ENCODE measurements at places on chromosomes 1 and 21.

DNA sequence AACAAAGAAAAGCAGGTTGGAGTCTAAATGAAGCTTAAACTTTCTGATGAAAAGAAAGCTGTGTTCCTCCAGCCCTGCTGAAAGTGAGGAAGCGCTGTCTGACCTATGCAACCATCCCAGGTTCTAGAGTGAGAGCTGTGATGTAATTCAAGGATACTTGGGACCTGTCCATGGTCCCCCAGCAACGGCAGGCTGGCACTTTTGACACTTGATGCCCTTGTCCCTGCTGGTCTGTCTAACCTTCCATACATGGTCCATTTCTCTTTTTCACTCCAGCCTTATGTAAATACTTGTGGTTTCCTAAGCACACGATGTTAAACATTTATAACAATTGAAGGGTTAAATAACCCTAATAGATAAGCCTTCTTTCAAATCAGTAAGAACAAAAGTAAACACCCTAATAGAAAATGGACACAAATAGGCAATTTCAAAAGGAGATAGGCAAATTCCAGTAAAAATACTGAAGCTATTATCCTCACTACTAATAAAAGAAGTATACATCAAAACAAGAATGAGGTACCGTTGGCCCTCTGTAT lies 17.7 kb upstream of the KDM4A start:
- DNase-seq = no peak

DNA sequence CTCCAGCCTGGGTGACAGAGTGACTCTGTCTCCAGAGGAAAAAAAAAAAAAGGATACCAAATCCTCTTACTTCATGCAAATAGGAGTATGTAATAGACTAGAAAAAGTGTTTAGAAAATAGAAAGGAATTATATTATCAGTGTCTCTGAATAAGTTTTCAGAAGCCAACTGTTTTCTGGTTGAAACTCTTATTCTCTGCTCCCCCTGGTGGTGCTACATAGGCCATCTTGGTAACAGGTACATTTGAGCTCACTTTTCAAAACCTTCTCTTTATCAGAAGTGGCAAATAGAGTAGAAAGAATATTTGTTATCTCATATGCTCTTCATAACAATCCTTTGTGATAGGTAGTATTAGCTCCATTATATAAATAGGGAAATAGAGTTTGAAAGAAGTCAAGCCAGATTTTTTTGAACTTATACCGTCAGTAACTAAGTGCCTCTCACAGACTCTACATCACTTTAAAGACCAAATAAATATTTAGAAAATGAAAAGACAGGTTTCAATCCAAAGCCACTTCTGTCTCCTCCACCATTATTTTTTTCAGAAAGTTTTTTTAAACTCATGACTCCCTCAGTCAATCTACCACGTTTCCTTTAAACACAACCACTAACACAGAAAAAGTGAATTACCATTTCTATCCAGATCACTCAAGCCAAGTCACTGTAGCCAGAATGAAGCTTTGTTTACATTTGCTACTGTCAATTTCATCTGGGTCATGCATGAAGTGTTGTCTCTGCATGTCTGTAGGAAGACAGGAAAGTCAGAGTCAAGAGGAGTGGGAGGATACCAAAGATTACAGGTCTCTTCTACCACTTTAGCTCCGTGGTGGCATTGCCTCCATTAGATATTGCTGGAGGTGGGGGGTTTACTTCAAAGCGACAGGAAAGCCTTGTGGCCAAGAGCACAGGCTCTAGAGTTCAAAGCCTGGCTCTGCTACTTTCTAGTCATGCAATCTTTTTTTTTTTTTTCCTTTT lies 45.6 kb downstream of the IL23R start:
- peak; percentile 20 for DNase-seq

DNA sequence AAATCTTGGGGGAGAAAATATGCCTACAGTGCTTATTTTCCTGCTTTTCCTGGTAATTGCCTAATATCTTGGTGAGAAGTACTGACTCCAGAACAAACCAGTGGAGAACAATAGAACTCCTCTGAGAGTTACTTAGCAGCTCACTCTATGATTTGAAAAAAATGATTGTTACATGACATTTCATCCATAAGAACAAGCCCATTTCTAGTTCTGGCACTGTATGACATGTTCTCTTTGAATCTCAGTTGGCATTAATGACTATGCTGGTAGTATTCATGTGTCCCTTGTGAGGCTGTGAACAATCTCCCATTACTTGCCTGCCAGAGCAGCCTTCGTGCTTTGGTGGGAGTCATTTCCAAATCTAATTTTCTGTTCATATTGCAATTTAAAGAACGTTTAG lies 58.0 kb downstream of the CLIC4 start:
- no peak for DNase-seq

GRCh38 chr21:40128891-40129290 lies 261.7 kb downstream of the PCP4 start:
- no peak for DNase-seq

DNA sequence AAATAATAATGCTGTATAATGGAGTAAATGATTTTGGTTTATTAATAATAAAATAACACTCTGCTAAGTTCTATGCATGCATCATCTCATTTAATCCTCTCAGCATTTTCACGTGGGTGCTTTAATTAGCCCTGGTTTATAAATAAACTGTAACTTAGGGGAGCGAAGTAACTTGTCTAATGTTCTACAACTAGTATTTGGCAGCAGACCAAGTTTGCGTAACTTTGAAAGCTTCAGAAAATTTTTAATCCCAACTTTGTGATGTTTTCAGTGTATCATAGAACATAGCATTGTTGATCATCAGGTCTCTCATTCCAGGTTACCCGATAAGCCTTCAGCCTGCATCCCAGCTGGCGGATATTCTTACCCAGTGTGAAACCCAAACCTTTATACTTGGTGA lies 322.4 kb upstream of the SGIP1 start:
- no peak for DNase-seq

- DNase-seq = no peak
Measured at GRCh38 chr21:17964199-17964598, 145.0 kb upstream of the C21orf91 start.

DNA sequence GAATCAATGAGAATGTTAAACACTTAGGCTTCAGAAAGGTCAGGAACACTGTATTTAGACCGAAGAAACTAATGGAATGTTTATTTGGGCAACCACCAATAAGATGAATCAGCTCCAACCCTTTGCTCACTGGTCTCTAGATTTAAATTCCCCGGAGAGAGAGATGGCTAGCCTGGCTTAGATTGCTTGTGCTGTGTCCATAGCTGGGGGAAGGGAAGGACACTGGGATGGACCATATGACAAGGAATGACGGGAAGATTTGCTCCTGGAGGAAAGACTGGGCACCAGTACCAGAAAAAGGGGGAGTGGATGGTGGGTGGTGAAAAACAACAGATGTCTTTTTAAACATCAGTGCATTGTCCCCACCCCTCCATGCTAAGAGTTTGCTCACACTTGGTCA lies 426.6 kb downstream of the DUSP10 start:
- no peak for DNase-seq

- DNase-seq = no peak
Measured at GRCh38 chr1:168441745-168442144, 102.1 kb downstream of the XCL2 start.

DNA sequence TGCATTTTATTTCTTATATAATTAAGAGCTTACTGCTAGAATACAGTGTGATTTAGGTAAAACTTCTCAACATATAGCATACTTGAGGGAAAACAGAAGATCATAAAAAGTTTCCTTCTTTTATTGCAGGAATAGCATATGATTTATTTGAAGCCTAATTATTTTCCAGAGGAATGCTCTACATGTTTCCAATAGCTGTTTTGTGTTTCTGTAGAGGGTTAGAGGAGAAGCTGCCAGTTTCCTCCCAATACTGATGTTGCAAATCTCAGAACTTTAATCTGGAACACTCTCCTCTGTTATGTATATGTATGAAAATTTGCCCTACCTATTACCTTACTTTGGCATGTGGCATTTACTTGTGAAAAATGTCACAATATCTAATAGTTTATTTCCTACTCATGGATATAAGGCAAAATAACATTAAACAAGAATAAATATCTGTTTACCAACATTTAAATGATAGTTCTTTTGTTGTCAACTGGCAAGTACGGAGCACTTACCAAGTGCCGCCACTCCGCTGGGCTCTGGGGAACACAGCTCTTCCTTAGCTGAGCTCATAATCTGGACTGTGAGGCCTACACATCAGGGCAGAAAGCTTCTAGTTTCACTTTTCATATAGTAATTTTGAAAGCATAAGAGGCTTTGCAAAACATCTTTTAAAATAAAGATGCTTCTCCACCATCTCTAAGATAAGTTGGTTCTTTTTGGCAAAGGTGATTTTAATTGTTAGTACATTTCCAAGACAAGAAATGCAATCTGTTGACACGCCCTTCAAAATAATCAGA lies 239.8 kb upstream of the C1orf105 start:
- no peak for DNase-seq

DNA sequence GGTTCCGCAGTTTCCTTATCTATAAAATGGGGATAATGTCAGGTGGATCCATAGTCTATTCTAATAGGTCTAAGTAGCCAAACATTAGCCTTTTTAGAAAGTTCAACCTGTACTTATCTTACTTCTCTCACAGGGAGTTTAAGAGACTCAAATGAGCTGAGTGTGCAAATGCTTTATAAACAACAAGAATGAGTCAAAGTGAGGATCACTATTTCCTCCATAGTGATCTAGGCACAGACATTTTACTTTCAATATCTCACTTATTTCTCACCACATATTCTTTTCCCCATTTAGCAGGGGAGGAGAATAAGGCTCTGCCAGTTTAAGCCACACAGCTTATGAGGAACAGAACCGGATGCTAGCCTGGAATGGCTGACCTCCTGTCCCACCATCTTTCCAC lies 92.1 kb upstream of the LMO4 start:
- no peak for DNase-seq

DNA sequence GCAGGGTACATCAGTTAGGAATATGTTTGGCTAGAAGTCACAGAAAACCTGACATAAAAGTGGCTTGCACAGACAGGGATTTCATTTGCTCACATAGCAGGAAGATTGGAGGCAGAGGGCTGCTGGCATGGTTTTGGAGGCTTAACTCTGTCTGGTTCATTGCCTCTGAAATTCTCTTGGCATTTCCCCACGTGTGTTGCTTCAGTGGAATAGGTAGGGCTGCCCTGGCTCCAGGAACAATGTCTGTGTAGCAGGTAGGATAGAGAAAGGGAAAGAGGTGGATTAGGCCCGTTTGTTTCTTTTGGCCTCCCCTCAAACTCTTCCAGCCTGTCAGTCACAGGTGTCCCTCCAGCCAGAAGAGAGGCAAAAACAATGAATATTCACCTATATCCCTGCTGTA lies 20.5 kb upstream of the SIPA1L2 start:
- no peak for DNase-seq

GRCh38 chr1:167082511-167083027 lies 7.6 kb downstream of the GPA33 start:
- no peak for DNase-seq

GRCh38 chr1:154622503-154623039 lies 14.6 kb upstream of the ADAR start:
- no peak for DNase-seq

DNA sequence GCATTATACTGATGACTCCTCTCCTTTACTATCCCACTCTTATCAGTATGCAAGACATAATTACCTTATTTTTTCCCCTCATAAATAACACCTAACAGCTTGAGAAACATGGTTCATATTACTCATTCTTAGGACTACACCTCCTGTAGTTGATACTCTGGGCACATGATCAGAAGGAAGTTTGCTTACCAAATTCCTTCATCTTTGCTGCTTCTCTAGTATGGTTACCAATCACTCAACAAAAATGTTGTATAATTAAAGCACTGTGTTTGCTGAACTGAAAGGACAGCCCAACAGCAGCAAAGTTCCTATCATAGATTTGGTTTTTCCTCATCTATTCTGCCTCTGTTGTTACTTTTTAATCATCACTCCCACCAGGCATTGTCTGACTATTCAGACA lies 586.3 kb downstream of the LRRIQ3 start:
- no peak for DNase-seq

- DNase-seq = peak; percentile 39
Measured at GRCh38 chr1:119141020-119141424, 569 bp upstream of the WARS2 start.

- no peak for DNase-seq
Measured at GRCh38 chr1:198102454-198102827, 54.4 kb upstream of the NEK7 start.

DNA sequence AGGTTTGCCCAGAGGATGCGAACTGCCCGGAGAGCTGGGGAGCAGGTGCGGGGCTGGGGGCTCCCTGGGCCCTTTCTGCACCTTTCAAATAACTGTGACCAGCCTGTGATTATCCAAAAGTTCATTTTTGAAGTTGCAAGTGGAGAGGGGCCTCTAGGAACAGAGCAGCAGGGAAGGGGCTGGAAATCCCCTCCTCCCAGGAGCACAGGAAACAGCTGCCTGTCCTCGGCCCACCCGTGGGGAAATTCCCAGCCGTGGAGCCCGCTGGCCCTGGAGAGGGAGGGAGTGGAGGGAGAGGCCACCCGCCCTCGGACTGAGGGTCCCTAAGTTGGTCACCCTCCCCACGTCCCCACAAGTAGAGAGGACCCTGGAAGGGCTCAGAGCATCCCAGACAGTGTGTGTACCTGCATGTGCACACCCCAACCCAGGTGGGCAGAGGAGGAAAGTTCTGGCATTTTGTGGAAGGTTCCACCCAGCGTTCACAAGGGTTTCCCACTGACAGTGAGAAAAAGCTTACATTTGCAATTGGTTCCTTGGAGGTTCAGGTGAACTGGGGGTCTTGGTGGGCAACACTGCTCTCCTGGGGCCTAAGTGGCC lies 1.2 kb upstream of the TNFRSF4 start:
- no peak for DNase-seq

DNA sequence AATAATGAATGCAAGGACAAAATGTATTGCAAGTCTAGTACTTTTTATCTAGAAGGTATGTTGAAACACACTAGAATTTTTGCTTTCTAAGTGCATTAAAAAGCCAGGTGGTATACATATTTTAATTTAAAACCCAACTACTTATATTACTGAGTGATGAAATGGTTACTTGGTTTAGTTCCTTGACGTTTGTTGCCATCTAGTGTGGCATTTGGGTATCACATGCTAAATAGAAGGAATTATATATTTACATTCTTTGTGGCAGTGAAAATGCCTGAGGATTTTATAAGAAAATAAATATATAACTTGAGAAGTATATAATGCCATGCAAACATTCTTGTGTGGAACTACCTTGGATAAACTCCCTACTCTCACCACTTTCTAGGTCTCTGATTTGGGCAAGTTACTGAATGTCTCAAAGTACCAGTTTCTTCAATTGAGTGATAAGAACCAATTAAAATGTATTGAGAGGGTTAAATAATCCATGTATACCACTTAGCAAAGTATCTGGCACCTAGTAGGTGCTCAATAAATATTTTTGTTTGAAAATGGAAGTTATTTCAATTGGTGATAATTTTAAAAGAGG lies 69.6 kb downstream of the SDCCAG8 start:
- DNase-seq = peak; percentile 22

- DNase-seq = no peak
Measured at GRCh38 chr1:16888860-16889816, 6.6 kb upstream of the RNU1-2 start.

DNA sequence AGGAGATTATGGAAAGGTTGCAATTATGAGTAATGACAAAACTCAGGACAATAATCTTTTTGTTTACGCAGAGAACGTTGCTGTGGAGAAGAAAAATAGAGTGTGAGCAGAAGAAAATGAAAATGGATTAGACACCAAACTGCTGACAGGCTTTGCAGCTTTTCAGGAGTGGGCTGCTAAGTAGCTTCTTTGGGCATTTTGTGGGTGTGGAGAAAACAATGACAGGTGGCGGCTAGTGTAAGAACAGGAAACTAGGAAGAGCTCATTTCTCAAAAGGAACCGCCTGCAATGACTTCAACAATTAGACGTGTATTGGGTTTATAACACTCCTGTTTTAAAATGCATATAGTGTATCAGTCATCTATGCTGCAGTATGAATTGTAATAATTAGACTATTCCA lies 18.3 kb upstream of the PALMD start:
- DNase-seq = no peak

- no peak for DNase-seq
Measured at GRCh38 chr1:160646711-160647328, at the start of gene SLAMF1. Gene SLAMF1 (minus strand): TSS chr1:160647044. CDS start chr1:160646945, 99 bp downstream.
